ENCODE measurements at places on chromosomes 3 and 15.

DNA sequence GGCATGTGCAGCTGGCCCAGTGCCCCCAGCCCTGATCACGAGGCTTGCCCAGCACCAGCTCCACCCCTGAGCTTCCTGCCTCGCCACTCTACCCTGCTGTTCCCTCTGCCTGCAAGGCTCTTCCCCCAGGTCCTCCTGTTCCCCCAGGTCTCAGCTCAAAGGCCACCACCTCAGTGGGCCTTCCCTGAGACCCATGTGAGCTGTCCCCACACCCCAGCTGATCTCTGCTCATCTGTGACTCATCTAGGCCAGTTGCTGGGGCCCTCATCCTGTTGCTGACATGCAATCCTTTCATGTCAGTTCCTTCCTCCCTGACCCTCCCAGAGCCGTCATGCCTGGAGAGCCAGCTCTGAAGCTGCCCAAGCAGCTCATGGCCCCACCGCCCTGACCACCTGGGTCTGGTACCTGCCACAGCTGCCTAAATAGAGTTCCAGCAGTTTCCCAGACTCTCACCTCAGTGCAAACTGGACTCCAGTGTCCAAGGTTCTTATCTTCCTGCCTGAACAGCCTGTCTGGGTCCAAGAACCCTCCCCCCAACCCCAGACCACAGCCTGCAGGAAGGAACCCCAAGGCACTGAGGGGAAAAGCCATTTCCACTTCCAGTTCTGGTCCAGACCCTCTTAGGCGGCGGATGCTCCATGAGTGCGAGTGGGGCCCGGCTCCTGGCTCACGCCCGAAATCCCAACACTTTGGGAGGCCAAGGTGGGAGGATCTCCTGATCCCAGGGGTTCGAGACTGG, 116.6 kb upstream of the IQSEC1 start:
- H3K36me3 ChIP-seq = peaks cover 13% of the 10 kb centered on the region
- peak overlapping the region; percentile 36 for H3K4me3 ChIP-seq
- peaks cover 40% of the 10 kb centered on the region for H3K4me1 ChIP-seq

DNA sequence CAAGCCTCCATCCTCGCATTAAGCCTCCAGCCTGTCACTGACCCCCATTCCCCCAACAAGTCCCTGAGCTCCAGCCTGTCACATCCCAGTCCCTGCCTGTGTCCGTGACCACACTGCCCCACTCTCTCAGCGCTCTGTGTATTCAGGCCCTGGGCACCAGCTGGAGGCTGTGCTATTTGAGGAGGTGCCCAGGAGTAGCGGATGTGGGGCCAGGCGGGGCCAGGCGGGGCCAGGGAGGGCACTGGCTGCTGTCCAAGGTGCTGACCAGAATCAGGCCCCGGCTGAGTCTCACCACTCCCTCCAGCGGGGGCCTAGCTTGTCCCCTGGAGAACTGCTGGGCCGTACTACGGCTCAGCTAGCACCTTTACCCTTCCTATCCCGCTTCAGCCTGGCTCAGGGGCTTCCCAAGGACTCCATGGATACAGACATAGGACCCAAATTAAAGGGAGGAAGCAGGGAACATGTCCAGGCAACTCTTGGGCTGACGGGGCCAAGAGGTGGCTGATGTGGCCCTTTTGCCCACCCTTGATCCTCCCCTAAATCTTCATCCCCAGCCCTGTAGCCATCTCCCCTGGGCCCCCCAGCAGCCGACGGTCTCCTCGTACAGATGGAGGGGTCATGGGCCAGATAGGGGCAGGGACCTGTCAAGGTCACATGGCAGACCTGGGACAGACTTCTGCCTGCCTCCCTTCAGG, 1.1 kb downstream of the HHATL start:
- peak; percentile 78 for DNase-seq
- no peak overlapping the region for H3K27ac ChIP-seq
- peaks cover 4% of the 10 kb centered on the region for H3K27me3 ChIP-seq
- H3K36me3 ChIP-seq = no peaks in the 10 kb centered on the region
- H3K4me1 ChIP-seq = peaks cover 22% of the 10 kb centered on the region
- no peak overlapping the region for H3K4me3 ChIP-seq

GRCh38 chr3:22779737-22780136, 423.4 kb upstream of the UBE2E2 start:
- H3K27ac ChIP-seq = no peak overlapping the region
- H3K4me3 ChIP-seq = no peak overlapping the region
- DNase-seq = no peak
- H3K4me1 ChIP-seq = no peaks in the 10 kb centered on the region

DNA sequence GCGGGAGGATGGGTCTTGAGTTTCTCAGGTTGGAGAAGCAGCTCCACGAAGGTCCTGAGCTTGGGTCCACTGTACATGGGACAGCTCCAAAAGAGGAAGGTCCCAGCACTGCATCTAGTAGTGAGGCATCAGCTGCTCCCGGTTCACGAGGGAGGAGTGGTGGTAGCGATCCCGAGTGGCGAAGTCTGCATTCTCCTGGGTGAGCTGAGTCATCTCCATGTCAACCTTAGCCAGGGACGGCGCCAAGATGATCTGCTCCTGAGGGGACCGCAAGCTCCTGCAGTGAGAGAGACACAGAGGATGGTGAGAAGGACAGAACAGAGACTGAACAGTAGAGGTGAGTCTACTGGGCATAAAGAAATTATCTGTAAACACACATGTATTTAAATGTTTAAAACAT, 28.0 kb upstream of the HEG1 start:
- no peaks in the 10 kb centered on the region for H3K36me3 ChIP-seq
- peaks cover 4% of the 10 kb centered on the region for H3K4me1 ChIP-seq
- peaks cover 26% of the 10 kb centered on the region for H3K27me3 ChIP-seq
- no peak overlapping the region for H3K27ac ChIP-seq
- no peak for DNase-seq
- H3K4me3 ChIP-seq = no peak overlapping the region

DNA sequence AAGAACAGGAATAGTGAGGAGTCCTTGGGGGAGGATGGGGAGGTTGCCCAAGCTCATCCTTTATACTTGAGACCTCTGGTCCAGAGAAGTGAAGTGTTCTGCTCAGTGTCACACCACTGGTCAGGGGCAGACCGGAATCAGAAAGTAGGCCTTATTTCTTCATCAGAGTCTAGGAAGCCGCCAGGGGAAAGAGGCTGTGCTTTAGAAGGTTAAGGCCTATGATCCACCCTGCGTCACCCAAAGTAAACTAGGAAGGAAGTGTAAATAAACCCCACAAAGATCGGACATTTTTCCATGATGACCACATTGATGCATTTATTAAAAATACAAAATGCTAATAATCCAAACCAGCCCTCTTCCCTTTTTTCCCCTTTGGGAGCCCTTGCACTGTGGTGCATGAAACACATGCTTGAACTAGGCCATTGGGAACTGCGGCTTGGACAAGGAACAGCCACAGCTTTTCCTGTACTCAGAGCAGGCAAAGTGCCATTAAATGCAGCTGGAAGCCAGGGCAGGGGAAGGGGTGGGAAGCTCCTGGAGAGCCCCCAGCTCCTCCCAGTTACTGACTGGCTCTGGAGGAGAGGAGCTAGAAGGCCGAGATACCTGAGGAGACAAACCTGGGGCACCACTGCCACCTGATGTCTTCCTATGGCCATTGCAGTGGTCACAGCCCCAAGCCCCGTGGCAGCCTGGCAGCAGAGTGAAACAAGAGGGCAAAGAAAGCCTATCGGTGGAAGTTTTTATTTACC, 37.0 kb downstream of the CDC25A start:
- no peaks in the 10 kb centered on the region for H3K36me3 ChIP-seq
- no peak overlapping the region for H3K4me3 ChIP-seq
- peak; percentile 72 for DNase-seq
- H3K4me1 ChIP-seq = no peaks in the 10 kb centered on the region
- no peaks in the 10 kb centered on the region for H3K27me3 ChIP-seq

DNA sequence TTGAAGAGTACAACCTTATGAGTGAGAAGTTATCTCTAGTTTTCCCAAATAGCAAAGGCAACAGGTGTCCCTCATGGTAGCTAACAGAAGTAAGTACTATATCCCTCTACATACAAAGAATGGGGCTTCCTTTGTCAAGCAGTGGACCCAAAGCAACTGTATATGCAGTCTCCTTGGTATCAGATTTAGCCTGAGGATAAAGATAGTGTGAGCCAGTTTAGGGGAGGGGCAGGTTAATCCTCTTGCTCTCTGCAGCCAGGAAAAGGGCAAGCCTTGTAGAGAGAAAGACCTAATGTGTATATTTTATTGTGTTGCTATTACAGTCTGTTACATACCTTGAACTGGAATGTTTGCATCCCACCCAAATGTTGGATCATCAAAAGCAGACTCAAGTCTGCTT, 117.9 kb upstream of the COL8A1 start:
- H3K36me3 ChIP-seq = no peaks in the 10 kb centered on the region
- H3K27me3 ChIP-seq = no peaks in the 10 kb centered on the region
- no peak overlapping the region for H3K4me3 ChIP-seq
- H3K4me1 ChIP-seq = no peaks in the 10 kb centered on the region
- no peak for DNase-seq

- no peaks in the 10 kb centered on the region for H3K36me3 ChIP-seq
- H3K27ac ChIP-seq = peak overlapping the region; percentile 23
- peak overlapping the region; percentile 41 for H3K4me3 ChIP-seq
- peaks cover 3% of the 10 kb centered on the region for H3K27me3 ChIP-seq
- peak; percentile 63 for DNase-seq
These were observed 104.1 kb upstream of the LPP start for GRCh38 chr3:188049606-188050530.

- peaks cover 21% of the 10 kb centered on the region for H3K27me3 ChIP-seq
- H3K36me3 ChIP-seq = no peaks in the 10 kb centered on the region
- DNase-seq = no peak
- no peak overlapping the region for H3K4me3 ChIP-seq
- H3K4me1 ChIP-seq = no peaks in the 10 kb centered on the region
- no peak overlapping the region for H3K27ac ChIP-seq
These were observed 171.4 kb downstream of the CACNA1D start for GRCh38 chr3:53665608-53666425.

DNA sequence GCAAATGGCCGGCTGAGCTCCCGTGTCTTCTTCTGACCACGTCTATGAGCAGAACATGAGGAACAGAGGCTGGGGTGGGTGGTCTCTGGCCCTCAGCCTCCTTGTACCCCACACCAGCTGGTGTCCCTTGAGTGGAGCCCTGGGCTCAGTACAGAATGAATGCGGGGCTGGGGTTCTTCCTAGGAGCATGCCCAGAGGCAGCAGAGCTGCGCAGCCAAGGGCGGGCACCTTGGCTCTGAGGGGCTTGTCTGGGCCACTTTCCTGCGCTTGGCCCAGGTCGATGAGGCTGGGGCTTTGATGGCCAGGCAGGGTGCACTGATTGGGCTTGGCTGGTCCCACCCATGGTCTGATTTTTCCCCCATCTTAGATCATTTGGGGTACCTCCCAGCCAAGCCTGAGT, 6.4 kb downstream of the SCN5A start:
- H3K4me3 ChIP-seq = no peak overlapping the region
- no peaks in the 10 kb centered on the region for H3K36me3 ChIP-seq
- H3K4me1 ChIP-seq = no peaks in the 10 kb centered on the region
- peaks cover 5% of the 10 kb centered on the region for H3K27me3 ChIP-seq
- no peak for DNase-seq
- no peak overlapping the region for H3K27ac ChIP-seq

DNA sequence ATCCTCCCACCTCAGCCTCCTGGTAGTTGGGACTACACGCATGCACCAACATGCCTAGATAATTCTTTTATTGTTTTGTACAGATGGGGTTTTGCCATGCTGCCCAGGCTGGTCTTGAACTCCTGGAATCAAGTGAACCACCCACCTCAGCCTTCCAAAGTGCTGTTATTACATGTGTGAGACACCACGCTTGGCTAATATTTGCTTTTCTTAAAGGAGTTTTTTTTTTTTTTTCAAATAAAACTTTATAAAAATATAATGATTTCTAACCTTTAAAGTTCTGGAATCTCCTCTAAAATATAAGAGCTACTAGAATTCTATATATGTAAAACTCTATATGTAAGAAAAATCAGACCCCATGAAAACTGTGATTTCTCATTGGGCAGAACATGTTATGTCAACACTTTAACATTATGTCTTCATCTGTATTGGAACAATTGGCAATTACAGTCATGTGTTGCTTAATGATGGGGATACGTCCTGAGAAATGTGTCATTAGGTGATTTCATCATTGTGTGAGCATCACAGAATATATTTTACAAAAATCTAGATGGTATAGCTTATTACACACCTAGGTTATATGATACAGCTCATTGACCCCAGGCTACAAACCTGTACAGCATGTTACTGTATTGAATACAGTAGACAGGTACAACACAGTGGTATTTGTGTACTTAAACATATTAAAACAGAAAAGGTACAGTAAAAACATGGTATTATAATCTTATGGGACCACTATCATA, 377.0 kb downstream of the PLCL2 start:
- H3K4me1 ChIP-seq = no peaks in the 10 kb centered on the region
- H3K4me3 ChIP-seq = no peak overlapping the region
- DNase-seq = no peak
- H3K27ac ChIP-seq = no peak overlapping the region

DNA sequence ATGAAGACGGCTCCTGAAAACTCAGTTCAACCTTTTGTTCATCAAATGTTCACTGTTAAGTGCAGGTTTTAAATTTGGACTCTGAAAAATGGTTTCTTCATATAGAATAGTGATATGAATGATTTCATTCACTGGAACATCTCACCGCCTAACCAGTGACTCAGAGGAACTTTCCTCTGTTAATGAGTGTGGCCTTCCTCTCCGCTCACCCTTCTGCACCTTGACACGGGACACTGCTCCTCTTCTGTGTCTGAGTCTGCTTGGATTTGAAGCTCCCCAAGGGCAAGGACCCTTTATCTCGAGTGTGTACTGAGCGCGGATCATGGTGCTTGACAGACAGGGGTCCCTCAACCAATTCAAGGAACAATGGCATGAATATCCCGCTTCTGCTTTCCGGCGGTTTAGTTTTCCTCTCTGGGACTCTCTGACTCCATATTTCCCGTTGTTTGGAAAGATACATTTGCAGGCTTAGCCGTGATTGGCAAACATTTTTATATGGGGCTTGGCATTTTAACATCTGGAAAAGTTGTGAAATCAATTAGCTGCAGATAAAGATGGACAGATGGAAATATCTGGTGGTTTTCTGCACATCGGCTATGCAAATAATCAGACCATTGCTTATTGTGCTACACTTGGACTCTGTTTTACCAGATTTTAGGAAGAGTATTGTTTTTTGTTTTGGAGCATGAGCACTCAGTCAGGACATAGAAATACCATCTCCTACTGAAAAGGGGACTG, 20.9 kb downstream of the KBTBD8 start:
- H3K27me3 ChIP-seq = no peaks in the 10 kb centered on the region
- H3K27ac ChIP-seq = no peak overlapping the region
- no peak overlapping the region for H3K4me3 ChIP-seq

- peaks cover 4% of the 10 kb centered on the region for H3K4me1 ChIP-seq
- no peak for DNase-seq
- H3K27ac ChIP-seq = no peak overlapping the region
- peaks cover 5% of the 10 kb centered on the region for H3K36me3 ChIP-seq
These were observed 73.1 kb upstream of the HES1 start for GRCh38 chr3:194062830-194063229.

GRCh38 chr3:106208251-106208650, 339.4 kb upstream of the CBLB start:
- H3K27ac ChIP-seq = no peak overlapping the region
- no peak overlapping the region for H3K4me3 ChIP-seq
- DNase-seq = no peak
- H3K36me3 ChIP-seq = peaks cover 15% of the 10 kb centered on the region
- peaks cover 52% of the 10 kb centered on the region for H3K4me1 ChIP-seq

- no peak overlapping the region for H3K4me3 ChIP-seq
- no peaks in the 10 kb centered on the region for H3K4me1 ChIP-seq
- H3K27ac ChIP-seq = no peak overlapping the region
- H3K36me3 ChIP-seq = no peaks in the 10 kb centered on the region
- no peak for DNase-seq
These were observed 50.2 kb downstream of the NUDT16 start for GRCh38 chr3:131431754-131432153.
